GM04504 (cell line): ENCODE measurements at places on chromosomes 2 and 18.
A peak's percentile ranks its signal among the peaks of the same experiment; 100 is the strongest.

- no peak for DNase-seq
These were observed 178.9 kb downstream of the GFPT1 start for GRCh38 chr2:69208023-69208595.

GRCh38 chr2:168727904-168728470 lies 74.5 kb upstream of the NOSTRIN start:
- DNase-seq: no peak

DNA sequence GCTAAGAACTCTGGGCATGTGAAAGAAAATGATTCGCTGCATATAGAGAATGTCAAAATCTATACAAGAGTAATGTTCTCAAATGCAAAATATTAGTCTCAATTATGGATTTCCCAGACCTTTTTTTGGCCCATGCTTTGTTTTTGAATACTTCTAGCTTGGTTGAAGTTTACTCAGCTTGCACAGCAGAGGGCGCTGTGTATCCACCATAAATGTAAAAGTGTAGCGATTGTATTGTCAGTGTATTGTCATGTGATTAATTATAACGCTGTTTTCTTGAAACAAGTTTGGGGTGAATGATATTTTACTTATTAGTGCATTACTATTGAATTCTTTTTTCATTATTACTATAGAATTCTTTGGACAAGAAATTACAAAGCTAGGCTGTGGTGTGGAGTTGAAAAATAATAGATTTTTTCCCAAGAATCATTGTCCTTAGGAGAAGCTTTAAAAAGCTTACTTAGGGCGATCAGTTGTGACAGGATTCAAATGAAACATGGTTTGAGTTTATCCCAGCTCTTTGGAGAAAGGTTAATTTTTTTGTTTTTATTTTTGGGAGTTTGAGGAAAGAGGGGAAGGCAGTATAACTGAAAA lies 98.3 kb downstream of the PIK3C3 start:
- DNase-seq: no peak

GRCh38 chr2:196607073-196607472 lies 32.4 kb upstream of the CCDC150 start:
- no peak for DNase-seq

DNA sequence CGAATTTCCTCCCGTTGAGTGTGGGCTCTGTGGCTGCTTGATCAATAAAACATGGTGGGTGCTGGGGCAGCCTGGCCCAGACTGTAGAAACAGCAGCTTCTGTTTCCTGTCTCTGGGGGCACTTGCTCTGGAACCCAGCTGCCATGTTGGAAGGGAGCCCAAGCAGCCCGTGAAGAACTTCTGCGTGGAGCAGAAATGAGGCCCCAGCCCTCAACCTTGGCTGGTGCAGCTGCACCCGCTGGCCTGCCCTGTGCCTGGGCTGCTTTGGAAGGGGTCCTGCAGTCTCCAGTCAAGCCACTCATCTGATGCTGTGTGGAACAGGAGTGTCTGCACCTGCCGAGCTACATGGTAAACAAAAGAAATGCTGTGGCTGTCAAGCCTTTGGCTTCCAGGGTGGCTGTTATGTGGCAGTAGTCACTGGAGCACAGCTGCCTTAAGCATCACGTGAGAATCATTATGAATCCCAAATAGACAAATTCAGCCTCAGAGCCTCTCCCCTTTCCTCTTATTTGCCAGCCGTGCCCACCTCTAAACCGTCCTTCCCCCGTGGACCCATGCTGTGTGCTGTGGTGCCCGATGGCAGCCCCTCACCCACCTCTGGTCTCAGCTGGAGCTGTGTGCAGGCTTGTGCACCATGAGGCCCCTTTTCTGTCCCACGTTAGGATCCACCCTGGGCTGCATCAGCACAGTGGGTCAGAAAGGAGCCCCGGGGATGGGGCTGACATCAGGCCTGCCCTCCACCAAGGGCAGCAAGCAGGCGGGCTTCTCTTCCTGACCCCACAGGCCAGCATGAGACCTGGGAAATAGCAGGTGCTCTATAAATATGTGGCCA lies 134.0 kb upstream of the HDAC4 start:
- no peak for DNase-seq

DNA sequence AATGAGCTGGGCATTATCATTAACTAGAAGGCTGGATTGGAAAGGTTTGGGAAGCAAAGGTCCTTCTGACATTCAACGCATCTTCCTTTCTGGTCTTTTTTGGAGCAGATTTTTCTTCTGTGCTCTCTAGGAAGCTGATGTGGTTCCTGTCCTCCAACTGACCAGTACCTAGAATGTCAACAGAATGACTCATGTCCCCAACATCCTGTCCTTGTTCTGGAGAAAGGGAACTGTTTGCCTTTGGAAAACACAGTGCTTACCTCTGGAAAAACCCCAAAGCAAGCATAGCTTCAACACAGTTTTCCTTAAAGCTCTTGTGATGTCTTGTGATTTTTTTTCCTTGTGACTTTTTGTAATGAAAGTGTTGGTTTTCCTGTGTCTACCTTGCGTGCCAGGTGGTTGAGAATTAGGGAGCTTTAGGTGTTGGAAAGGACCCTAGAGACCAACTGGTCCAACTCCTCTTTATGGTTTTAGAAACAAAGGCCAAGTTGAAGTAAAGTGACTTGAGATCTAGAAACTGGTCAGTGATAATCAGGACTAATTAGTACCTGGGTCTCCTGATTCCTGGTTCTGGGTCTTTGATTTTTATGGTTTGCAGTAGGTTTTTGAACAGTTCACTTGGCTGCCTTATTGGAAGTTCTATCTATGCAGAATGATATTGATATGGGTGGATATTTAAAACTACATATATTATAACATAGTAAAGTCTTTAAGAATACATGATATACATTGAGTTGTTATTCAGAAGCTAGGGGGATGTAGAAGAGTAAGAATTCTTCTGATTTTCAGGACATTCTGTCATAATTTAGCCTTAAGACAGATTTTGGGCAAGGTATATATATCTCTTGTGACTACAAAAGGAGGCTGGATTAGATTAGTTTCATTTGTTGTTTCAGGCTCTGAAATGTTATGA lies 70.5 kb downstream of the FMNL2 start:
- DNase-seq: no peak

DNA sequence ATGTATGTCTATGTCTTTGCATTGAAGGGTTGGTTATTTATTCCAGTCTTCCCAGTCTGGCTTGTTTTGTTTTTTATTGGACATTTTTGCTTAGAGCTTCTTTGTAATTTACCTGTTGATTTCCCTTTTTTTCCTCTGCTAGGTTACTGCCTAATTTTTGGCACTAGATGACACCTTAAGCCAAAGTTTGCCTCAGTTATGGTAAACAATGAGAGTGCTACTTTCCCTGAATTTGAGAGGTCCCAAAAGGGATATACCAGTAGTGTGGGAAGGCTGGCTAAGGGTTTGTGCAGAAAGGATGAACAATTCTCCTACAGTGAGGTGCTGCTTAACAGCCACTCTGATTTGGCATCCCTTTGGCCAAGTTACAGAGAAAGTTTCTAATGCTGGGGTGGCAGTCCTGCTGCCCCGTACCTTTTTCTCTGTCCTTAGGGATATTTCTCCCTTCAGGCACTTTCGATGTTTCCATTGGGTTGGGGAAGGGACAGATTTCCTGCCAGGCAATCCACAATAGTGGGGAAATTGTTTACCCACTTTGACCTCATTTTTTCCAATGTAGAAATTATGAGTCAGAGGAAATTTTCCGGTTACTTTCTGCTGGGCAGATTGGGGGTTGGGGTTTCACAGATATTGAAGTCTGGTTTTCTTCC lies 354.9 kb downstream of the PTPRM start:
- DNase-seq: peak; percentile 20

- DNase-seq: no peak
These were observed 26.7 kb downstream of the CYP27C1 start for GRCh38 chr2:127193164-127193966.

DNA sequence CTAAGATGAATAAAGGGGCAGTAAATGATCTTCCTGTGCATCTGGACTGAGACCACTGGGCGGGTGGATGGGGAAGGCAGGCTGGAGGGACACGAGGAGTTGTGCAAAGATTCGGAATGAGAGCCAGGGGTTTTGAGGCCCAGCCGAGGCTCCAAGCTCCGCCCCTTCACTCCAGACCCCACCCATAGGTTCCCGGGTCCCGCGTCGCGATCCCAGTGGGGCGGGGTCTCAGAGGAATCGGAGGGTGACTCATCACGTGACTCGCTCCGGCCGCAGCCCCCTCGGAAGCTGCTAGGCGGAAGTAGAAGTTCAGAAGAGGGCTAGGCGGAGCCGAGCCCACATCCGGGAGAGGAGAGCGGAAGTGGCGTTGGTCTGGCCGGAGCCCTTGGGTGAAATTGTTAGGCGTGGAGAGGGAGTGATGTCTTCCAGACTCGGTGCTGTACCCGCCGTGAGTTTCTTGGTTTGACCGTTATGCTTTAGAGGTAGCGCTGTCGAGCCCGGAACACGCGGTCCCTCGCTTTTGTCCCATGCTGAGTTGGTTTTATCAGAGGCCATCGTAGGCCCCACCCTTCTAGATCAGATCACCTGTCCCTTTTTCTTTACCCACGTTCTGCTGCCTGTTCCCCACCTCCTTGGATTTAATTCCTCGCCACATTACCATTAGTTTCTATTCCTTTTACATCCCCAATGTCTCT lies at the start of gene ZNF512:
TSS of gene ZNF512 (plus strand) at position 348 of the 695 bp plus-strand sequence. CDS start at position 419, 71 bp downstream.
- peak; percentile 76 for DNase-seq

DNA sequence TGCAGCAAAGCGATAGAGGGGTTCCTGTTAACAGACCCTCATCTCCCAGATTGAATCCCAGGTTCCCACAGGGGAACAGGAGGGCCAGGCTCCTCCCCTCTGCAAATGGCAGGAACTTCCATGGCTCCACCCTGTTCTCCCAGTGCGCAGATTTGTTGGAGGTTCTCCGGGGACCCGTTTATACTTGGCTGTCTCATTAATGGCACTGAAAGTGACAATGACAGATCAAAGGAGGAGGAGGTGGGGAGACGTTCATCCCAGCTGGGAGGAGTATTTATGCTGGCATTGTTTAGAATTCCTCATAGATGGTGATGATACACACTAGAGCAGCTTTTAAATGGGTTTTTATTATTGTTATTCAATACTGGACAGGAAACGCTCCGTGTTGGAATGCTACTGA lies 186.9 kb downstream of the LRP1B start:
- DNase-seq: no peak

- DNase-seq: no peak
These were observed 76.8 kb upstream of the RBMS1 start for GRCh38 chr2:160570376-160570775.

DNA sequence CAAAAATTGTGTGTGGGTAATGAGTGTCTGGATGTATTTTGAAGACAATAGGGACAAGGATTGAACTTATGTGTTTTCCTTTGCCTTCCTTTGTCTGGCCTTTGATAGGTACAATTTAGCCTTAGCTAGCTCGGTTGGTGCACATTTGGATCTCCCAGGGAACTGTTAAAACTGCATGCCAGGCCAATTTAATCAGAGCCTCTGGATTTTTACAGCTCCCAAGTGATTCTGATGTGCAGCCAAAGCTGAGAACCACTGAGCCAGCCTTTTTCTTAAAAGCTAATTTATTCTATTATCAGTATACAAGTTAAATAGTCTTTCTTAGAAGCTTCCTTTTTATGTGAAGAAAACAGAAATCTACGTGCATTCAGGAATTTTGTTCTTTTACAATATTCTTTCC lies 25.0 kb downstream of the PLEK start:
- DNase-seq: no peak
